ENCODE measurements at places on chromosomes 1 and 21.

DNA sequence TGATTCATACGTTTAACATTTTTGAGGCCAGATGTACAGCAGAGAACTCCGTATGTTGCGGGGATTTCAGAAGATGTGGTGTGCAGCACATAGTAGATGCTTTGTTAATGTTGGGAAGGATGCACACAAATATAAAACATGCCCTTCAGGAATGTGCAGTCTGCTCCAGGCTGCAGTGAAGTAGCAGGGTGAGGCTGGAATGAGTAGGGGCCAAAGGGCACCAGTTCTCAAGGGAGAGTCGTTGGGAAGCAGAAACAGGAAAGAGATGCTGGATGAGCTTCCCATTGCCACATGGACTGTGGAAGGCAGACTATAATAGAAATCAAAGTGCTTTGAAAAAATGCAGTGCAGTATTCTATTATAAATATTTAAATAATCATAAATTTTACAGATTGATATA, 126.9 kb downstream of the NOS1AP start:
- no peak for DNase-seq

- DNase-seq, result no peak
Observed at GRCh38 chr21:45897191-45898027, 84.2 kb upstream of the COL6A1 start.

- DNase-seq, result no peak
Observed at GRCh38 chr1:207455183-207455754, 1.1 kb downstream of the CR2 start.

GRCh38 chr1:76925825-76926224, 58.5 kb downstream of the ST6GALNAC5 start:
- no peak for DNase-seq

GRCh38 chr21:39153842-39154241, 29.4 kb downstream of the PSMG1 start:
- no peak for DNase-seq

DNA sequence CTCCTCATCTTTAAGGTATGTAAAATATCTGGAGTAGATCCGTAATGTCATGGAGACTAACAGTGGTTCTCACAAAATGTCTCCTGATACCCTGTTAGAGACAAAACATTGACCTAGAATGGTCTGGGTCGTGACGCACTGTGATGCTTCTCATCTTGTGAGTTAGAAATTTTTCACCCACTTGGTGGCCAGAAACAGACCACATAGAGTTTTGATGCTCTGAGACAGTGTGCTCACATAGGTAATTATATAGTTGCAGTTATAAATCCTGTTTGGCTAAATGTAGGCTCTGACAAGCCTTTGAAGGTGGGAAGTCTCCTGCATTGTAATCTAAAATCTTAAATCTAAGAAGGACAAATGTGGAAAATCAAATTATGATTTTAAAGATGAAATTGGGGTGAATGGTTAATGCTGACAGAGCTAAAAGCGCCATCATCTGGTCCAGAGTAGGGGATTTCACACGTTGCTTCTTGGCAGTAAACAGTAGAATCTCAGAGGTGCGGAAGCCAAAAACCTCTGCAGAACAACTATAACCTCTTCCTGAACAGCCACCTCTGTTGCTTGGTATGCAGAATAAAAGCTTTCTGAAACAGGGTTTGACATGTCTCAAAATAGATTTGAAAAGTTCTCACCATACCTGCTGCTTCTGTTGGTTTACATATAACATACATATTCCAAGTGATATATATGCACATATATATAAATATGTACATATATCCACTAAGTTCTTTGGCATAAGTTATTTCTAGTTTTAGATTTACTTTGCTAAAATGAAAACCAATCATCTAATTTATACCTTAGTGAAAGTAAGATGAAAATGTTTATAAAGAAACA, 17.1 kb downstream of the RPAP2 start:
- DNase-seq, result no peak

- DNase-seq, result peak; percentile 14
Observed at GRCh38 chr1:246117066-246117791, 389.9 kb downstream of the SMYD3 start.

DNA sequence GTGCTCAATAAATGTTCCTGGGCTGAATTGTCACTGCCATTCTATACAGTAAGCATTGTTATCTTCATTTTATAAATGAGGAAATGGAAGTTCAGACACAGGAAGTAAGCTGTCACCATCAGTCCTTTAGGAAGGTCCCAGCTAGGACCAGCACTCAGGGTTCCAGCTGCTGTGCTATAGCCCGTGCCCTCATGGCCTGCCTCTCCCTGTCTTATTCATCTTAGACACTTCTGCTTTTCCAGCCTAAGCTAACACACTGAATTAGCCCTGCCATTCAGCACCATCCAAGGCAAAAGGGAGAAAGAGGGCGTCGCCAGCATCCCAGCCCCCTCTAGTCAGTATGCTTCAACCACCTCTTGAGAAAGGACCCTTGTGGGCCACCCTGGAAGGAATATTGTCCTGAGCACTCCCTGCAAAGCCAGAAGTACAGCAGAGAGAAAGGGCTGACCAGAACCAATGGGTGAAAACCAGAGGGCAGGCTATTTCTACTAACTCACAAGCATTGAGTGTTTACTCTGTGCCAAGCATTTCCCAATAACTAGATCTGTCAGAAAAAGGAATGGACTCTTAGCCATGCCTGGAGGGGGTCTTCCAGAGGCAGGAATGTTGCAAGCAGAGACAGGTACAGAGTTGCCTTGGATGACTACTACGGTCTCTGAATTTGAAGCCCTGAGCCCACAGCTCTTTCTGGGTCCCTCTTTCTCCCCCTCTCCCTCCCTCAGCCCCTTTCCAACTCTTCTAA, 77.9 kb upstream of the NFIA start:
- DNase-seq, result no peak

- DNase-seq, result no peak
Observed at GRCh38 chr1:118488787-118489186, 303.8 kb upstream of the SPAG17 start.

GRCh38 chr1:183957216-183957830, 80.2 kb downstream of the COLGALT2 start:
- no peak for DNase-seq

DNA sequence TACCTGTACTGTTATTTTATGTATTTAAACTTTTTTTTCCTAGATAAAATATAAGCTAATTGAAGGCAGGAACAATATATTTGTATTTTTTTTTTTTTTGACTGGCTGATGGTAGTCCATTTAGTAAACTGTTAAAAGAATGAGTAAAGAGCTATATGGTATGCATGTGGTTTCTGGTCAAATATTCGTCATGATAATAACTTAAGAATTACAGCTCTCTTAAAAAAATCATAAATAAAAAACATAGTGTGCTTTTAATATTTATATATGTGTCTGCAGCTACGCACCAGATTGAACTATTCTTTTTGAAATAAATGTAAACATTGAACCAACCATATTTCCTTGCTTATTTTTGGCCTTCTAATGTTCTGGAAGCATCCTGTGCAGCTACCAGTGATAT, 272.3 kb upstream of the C1orf105 start:
- no peak for DNase-seq

DNA sequence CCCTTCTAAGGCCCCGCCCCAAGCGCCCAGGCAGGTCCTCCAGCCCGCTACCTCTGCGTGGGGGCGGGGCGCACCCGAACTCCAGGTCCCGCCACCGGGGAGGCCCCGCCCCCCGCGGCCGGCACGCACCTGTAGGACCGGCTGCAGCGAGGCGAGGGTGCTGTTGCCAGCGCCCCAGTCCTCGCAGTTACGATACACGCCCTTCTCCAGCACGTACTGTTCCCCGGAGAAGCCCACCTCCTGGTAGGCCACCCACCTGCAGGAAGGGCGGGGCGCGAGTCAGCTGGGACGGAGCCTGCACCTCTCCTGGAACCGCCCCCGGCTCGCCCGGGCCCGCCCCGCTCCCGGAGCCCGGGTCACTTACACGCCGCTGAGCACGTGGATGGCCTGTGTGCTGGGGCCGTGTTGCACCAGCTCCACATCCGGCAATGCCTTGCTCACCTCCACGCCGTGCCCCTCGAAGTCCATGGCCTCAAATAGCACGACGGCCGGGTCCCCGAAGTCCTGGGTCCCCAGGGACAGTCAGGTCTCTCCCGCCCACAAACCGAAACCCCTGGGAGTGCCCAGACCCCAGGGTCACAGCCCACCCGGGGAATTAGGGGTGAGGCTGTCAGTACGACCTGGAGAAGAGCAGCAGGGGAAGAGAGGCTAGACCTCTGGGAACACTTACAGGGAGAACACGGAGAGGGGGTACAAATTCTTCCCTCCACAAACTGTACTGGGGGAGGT, 17.3 kb downstream of the CRYBG2 start:
- peak; percentile 83 for DNase-seq

GRCh38 chr1:59136541-59137275, 160.2 kb upstream of the FGGY start:
- no peak for DNase-seq

DNA sequence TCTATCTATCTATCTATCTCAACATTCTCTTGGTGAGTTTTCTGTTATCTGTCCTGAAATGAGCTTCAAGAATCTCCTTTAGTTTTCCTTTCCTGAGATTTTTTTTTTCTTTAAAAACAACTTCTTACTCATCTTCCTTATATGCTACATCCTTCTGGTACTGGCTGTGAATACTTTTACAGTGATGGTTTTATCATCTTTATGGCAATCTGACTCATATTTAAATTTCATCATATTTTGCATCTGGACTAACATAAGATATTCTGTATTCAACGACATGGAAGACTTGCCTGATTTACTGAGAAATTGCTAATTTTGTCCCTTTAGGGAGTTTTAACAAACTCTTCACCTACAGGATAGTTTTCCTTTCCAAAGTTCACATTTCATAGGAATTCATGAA, 33.0 kb downstream of the PDE4B start:
- no peak for DNase-seq

DNA sequence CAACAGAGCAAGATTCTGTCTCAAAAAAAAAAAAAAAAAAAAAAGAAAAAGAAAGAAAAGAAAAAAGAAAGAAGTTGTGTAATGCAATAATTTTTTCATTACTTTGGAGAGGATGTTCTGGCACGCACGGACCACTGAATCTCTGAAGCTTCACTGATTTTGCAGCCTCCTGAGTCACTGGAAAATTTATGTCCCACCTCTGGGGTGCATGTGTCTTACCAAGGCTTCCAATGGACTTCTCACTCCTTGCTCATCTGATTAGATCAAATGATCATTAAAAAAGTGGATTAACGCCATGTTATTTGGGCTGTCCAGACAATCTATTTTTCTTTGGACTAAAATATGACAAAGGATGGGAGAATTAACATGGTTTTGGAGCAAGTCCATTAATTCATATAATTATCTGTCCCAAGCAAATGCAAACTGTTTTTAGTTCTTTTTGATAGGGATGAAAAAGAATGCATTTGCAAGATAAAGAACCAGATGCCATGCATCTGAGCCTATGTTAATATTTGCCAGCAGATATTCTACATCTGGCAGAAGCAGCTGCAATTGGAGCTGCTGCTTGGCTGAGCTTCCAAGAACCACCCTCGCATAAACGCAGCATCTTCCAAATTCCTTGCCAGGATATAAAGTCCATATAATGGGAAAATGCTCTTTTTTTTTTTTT, 10.1 kb upstream of the MAP1LC3C start:
- DNase-seq, result no peak

DNA sequence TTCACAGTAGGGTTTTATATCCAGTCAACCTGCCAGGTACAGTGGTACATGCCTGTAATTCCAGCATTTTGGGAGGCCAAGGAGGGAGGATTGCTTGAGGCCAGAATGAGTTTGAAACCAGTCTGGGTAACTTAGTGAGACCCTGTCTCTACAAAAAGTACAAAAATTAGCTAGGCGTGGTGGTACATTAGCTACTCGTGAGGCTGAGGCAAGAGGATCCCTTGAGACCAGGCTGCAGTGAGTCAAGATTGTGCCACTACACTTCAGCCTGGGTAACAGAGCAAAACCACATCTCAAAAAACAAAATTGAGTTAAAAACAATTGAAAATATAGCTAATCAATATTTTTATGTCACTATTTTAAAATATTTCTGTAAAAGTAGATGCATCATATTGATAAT, 33.2 kb downstream of the DDI2 start:
- no peak for DNase-seq

DNA sequence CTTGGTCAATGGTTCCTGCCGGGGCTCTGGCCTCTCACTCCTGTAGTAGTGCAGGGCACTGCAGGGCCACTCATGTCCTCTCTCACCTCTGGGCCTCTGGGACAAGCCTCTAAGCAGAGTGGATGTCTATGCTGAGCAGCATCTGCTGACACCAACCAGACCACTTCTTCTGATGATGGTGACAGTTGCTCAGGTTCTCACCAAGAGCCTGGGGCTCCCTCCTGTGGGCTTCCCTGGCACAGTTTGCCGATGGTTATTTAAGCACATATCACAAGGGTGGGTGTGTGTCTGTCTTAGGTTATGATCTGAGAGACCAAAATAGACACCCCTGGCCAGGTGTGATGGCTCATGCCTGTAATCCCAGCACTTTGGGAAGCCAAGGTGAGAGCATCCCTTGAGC, 17.4 kb upstream of the GPR137B start:
- DNase-seq, result no peak

DNA sequence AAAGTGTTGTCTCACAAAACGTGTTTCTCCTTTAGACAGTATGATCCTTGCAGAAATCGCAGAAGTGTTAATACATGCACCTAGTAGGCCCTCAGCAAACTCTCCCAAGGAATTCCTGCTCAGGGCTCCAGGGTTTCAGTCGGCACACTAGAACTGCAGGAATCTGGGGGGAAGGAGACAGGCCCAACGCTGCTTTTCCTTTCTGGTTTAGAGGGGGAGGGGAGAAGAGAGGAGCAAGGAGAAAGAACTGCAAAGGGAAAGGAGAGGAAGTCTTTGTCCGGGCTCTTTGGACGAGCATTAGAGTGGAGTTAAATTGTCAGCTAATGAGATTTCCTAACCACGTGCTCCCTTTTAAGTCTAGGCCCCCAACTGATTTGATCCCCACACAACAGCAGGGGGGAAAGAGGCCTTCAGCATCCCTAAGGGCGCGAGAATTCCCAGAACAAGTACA, 103.7 kb upstream of the SOD1 start:
- DNase-seq, result no peak

- DNase-seq, result no peak
Observed at GRCh38 chr1:41152622-41153044, 89.5 kb downstream of the SCMH1 start.

GRCh38 chr21:34888569-34889319, 160.4 kb downstream of the RUNX1 start:
- DNase-seq, result peak; percentile 59

DNA sequence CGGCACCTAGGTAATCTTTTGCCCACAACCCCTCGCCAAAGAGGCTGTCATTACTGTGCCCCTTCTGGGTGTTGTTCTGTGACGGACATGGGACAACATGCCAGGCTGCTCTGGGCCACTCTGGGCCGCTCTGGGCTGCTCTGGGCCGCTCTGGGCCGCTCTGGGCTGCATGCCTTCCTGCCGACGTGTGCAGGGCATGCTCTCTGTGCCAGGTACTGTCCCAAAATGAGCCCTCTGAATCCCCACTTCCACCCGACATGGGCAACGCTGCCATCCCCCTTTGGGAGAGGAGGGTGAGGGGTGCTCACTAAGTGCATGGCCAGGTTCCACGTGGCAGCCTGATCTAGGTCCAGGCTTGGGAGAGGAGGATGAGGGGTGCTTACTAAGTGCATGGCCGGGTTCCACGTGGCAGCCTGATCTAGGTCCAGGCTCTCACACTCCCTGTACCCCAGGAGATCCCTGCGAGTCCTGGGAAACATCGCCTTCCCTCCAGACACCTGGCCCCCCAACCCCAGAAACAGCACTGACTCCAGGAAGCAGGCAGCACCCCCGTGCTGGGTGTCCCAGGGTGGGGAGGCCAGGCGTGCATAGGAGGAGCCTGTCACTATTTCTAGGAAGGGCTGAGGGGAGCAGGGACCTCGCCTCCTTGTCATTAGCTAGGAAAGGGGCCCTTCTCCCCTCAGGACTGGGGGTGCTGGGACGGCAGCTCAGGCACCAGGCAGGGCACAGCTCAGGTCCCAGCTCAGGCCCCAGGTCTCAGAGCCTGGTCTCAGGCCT, 16.5 kb downstream of the TTC34 start:
- DNase-seq, result no peak

All from activated T-cell treated with anti-CD3 and anti-CD28 coated beads for 1 hour (primary cell).